Omental fat pad (tissue), 4 donors: ENCODE measurements at places on chromosomes 12 and 14.

GRCh38 chr12:2893007-2893406 lies 2.3 kb downstream of the TULP3 start:
- no peak for DNase-seq

GRCh38 chr12:63826006-63826585 lies 18.4 kb upstream of the SRGAP1 start:
- DNase-seq: no peak

- DNase-seq: no peak
Observed at GRCh38 chr12:132761032-132761920, at the start of gene ANKLE2. TSS of gene ANKLE2 (minus strand) at chr12:132761832. CDS start at chr12:132761798, 34 bp downstream.

- no peak for DNase-seq
Observed at GRCh38 chr12:1890810-1891209, 27.6 kb downstream of the CACNA2D4 start.

GRCh38 chr14:52923902-52924575 lies 26.8 kb downstream of the FERMT2 start:
- DNase-seq: no peak

DNA sequence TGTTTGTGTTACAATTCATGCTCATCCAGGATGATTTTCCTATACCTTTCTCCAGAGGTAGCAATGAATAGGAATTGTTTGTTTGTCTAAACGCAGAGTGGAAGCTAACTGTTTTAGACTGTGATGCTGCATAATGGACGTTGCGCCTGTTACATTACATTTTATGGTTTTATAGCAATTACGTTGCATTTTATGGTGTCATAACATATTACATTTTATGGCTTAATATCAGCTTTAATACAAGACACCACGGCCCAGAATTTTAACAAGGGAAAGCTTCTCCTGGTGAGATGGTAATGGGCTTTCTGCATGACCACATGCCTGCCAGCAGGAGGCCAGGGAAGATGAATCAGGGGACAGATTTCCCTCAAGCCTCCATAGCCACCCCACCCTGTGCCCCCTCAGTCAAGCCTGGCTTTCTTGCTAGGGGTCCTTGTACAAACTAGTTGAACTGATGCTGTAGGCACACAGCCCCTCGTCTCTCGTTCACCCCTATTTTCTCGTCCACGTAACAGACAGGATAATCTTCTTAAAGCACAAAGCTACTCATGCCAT lies 56.5 kb downstream of the HSPB8 start:
- no peak for DNase-seq

DNA sequence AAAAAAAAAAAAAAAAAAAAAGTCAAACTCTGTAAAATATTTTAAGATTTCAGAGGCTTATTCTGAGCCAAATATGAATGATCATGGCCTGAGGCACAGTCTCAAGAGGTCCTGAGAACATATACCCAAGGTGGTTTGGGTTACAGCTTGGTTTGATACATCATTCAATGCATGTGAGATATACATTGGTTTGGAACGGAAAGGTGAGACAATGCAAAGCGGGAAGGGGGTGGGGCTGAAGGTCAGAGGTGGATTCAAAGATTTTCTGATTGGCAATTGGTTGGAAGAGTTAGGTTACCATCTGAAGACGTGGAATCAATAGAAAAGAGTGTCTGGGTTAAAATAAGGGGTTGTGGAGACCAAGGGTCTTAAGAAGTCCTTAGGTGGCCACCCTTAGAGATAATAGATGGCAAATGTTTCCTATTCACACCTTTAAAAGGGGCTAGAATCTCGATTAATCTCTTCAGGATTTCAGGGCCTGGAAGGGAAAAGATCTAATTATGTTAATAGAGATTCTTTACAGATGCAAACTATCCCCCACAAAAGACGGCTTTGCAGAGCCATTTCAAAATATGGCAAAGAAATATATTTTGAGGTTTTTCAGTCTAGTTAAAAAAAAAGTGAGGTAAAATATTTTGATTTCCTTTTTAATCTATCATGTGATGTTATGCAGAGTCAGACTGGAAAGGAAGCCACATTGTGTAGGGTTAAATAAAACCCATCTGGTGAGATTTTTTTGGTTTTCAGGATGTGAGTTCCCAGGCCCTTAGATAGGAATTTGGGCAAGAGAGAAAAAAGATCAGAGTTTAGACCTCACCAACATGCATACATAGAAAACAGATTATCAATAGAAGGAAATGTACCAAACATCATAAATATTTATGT lies 173.8 kb upstream of the CNOT2 start:
- no peak for DNase-seq

- no peak for DNase-seq
Observed at GRCh38 chr12:71392521-71393145, 47.0 kb upstream of the LGR5 start.

DNA sequence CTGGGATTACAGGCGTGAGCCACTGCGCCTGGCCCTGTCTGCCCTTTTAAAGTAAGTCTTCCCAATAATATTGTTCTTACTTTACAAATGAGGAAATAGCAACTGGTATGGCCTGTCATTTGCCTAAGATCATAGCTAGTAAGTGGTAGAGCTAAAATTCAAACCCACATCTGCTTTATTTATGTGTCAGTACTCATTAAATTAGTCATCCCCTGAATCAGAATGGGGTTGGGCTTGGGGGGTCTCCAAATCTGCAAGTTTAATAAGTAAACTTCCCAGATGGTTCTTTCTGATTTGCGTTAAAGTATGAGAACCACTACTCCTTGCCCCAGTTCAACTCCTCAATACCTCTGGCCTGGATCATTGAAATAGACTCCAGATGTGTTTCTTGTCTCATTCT lies 96.2 kb downstream of the FAR2 start:
- DNase-seq: no peak

- no peak for DNase-seq
Observed at GRCh38 chr14:28163233-28163632, 603.4 kb upstream of the FOXG1 start.

DNA sequence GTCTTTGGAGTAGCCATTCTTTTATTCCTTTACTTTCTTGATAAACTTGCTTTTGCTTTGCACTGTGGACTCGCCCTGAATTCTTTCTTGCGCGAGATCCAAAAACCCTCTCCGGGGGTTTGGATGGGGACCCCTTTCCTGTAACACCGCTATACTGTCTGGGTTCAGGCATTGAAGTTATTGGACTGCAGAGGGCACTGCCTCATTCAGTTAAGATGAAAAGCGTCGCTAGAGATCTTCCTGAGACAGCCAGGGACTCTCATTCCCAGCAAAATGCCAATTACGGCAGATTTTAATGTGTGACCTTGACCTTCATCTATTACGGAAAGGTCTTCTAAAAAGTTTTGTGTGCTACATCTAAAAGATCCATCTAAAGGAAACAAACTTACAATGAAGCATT lies 17.3 kb upstream of the RIMKLB start:
- no peak for DNase-seq
